Inflammatory macrophage treated with lipopolysaccharide for 4 hours (primary cell): ENCODE measurements at places on chromosomes 1 and 21.

- no peak for DNase-seq
Observed at GRCh38 chr1:216183454-216183853, 239.8 kb downstream of the USH2A start.

DNA sequence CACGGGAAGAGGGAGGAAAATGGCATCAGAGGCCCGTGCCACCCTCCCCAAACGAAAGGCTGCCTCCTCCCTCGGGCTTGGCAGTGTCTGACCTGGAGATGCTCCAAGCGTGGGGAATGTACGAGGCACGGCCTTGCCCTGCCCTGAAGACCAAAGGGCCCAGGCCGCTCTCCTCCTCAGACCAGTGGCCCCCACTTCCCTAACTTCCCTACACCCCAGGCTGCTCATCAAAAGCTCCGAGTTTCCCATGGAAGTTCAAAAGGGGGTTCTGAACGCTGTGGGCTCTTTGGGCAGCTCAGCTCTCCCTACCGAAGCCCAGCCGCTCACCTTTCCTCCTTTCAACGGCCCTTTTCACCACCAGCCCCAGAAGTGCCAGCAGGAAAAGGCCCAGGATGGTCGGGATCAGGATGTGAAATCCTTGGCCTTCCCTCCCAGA is 11.8 kb downstream of the FCMR start:
- no peak for DNase-seq

DNA sequence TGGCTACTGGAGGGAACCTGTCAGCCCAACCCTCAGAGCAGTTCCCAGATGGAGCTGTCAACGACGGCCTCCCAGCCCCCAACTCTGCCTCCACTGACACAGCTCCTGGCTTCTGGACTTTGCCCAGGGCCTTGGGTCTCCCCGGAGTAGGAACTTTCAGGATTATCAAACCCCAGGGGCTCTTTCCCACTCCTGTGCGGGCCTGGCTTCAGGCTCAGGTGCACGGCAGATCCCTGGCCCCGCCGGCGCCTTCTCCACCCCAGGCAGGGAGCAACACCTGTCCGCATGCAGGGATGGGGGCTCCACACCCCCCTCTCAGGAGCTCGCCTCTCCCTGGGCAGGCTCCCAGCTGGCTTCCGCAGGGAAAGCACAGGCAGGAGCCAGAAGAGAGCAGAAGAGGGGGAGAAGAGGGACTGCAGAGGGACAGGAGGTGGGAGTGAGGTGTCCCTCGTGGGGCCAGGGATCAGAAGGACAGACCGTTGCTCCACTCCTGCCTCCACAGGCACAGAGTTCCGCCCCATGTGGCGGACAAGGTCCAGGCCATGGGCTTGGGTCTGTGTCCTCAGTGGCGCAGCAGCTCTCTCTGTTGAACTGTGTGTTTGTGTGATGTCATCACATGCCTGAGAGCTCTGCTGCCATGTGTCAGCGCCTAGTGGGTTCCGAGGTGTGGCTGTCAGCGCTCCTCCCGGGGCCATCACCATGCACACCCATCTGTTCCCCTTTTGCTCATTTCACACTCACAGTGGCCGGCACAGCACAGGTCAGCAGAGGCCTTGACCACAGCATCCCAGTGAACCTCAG is 107.7 kb downstream of the PDE9A start:
- no peak for DNase-seq

- no peak for DNase-seq
Observed at GRCh38 chr1:57894315-57894714, 470.5 kb upstream of the DAB1 start.

- DNase-seq = no peak
Observed at GRCh38 chr1:5949085-5949760, 43.0 kb downstream of the NPHP4 start.

GRCh38 chr1:161228032-161228431 is 2.2 kb downstream of the TOMM40L start:
- DNase-seq = no peak

GRCh38 chr1:198660341-198661261 is 21.8 kb downstream of the PTPRC start:
- DNase-seq = peak; percentile 39

- no peak for DNase-seq
Observed at GRCh38 chr1:7296968-7297367, 474.1 kb upstream of the VAMP3 start.

GRCh38 chr1:100883963-100884362 is 10.7 kb downstream of the EXTL2 start:
- DNase-seq = peak; percentile 23
